ENCODE measurements at places on chromosomes 12 and 14. TPM values are rescaled to one million over a fixed set of nuclear protein-coding genes. Genes with fewer than 3 reads are reported as not detected.

- no peaks in the 10 kb centered on the region for H3K36me3 ChIP-seq
- no peak for DNase-seq
- H3K4me3 ChIP-seq, result no peak overlapping the region
- no peaks in the 10 kb centered on the region for H3K27me3 ChIP-seq
Observed at GRCh38 chr14:80575763-80576162, 364.5 kb upstream of the DIO2 start.

DNA sequence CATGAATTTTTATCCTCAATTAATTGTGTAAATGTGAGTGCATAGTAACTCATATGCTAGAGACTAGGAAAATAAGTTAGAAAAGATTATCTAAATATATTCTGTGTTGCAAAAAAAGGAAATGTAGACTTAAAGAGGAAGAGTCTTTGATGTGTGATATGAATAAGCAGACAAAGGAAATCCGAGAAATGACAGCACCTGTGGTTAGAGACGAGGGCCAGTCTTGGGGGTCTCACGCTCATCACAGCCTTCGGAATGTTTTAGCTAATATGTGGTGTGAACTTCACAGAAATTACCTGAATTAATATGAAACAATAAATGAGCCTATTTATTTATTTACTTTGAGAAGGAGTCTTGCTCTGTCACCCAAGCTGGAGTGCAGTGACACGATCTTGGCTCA, 11.6 kb downstream of the ATP6V0A2 start:
- H3K27me3 ChIP-seq, result no peaks in the 10 kb centered on the region
- H3K27ac ChIP-seq, result no peak overlapping the region
- H3K4me1 ChIP-seq, result peaks cover 20% of the 10 kb centered on the region
- peaks cover 35% of the 10 kb centered on the region for H3K36me3 ChIP-seq
- no peak for DNase-seq
- H3K4me3 ChIP-seq, result no peak overlapping the region

- DNase-seq, result peak; percentile 80
- H3K27me3 ChIP-seq, result no peaks in the 10 kb centered on the region
- peak overlapping the region; percentile 95 for H3K27ac ChIP-seq
- H3K36me3 ChIP-seq, result peaks cover 4% of the 10 kb centered on the region
- H3K4me3 ChIP-seq, result no peak overlapping the region
Observed at GRCh38 chr14:56199095-56199981, 81.1 kb downstream of the PELI2 start.

- DNase-seq, result no peak
- H3K36me3 ChIP-seq, result no peaks in the 10 kb centered on the region
- H3K27me3 ChIP-seq, result no peaks in the 10 kb centered on the region
- H3K27ac ChIP-seq, result peak overlapping the region; percentile 17
- H3K4me1 ChIP-seq, result peaks cover 11% of the 10 kb centered on the region
Observed at GRCh38 chr12:68497107-68497506, 113.6 kb upstream of the RAP1B start.

DNA sequence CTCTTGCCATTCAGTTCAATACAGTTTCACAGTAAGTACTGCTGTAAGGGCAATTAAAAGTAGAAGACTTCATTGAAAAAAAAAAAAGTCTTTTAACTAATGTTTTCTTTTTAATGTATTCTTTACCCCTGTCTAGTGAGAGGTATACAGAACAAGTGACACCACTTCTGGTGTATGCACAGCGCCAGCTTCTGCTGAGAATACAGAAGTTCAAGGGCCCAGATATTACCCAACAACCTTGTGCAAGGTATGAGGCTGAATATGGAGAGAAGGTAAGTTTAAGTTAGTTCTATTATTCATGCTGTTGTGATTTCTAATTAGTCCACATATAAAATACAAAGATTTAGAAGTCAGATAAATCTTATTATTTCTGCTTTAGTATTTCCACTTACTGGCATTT, 168.7 kb downstream of the CFAP54 start:
- no peak for DNase-seq
- no peaks in the 10 kb centered on the region for H3K36me3 ChIP-seq
- H3K27ac ChIP-seq, result no peak overlapping the region
- H3K4me3 ChIP-seq, result no peak overlapping the region
- no peaks in the 10 kb centered on the region for H3K4me1 ChIP-seq

GRCh38 chr12:57095440-57095839, 6.5 kb downstream of the NAB2 start:
- no peak for DNase-seq
- H3K36me3 ChIP-seq, result peaks cover 78% of the 10 kb centered on the region
- peaks cover 22% of the 10 kb centered on the region for H3K4me1 ChIP-seq
- H3K27me3 ChIP-seq, result no peaks in the 10 kb centered on the region
- no peak overlapping the region for H3K27ac ChIP-seq

GRCh38 chr12:61367281-61367785, 892.9 kb upstream of the USP15 start:
- no peak for DNase-seq
- H3K27ac ChIP-seq, result no peak overlapping the region
- H3K36me3 ChIP-seq, result no peaks in the 10 kb centered on the region
- H3K4me3 ChIP-seq, result no peak overlapping the region

- no peak overlapping the region for H3K27ac ChIP-seq
- H3K36me3 ChIP-seq, result peaks cover 5% of the 10 kb centered on the region
- peaks cover 26% of the 10 kb centered on the region for H3K4me1 ChIP-seq
- H3K4me3 ChIP-seq, result no peak overlapping the region
- DNase-seq, result no peak
Observed at GRCh38 chr12:122845865-122846621, 10.8 kb downstream of the HIP1R start.

DNA sequence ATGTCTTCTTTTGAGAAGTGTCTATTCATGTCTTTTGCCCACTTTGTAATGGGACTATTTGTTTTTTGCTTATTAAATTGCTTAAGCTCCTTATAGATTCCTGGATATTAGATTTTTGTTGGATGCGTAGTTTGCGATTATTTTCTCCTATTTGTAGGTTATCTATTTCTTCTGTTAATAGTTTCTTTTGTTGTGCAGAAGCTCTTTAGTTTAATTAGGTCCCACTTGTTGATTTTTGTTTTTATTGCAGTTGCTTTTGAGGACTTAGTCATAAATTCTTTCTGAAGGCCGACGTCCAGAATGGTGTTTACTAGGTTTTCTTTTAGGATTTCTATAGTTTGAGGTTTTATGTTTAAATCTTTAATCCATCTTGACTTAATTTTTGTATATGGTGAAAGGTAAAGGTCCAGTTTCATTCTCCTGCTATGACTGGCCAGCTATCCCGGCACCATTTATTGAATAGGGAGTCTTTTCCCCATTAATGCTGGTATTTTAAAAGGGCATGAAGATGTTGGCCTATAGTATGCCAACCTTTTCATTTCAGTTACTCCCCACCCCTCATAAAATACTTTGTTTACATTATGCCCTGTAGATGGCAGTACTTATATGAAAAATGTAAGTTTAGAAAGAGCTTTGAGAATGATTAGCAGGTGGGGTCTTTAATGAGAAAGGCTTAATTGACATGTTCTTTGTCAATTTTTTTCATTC, 62.9 kb upstream of the PSMA6 start:
- H3K27me3 ChIP-seq, result no peaks in the 10 kb centered on the region
- no peak overlapping the region for H3K27ac ChIP-seq
- H3K36me3 ChIP-seq, result no peaks in the 10 kb centered on the region
- H3K4me3 ChIP-seq, result no peak overlapping the region

DNA sequence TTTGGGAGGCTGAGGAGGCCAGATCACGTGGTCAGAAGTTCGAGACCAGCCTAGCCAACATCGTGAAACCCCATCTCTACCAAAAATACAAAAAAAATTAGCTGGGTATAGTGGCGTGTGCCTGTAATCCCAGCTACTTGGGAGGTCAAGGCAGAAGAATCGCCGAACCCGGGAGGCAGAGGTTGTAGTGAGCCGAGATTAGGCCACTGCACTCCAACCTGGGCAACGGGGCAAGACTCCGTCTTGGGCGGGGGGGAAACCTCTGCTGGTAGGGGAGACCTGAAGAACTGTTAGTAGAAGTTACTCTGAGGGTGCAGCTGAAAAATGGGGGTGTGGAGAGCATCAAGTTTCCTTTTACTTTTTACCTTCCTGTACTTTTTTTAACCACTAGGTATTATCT, 2.2 kb upstream of the LRP1 start:
- H3K27me3 ChIP-seq, result no peaks in the 10 kb centered on the region
- H3K27ac ChIP-seq, result no peak overlapping the region
- H3K36me3 ChIP-seq, result 0 out of 2 replicates have a peak, but pooled peaks cover 2% of the 10 kb centered on the region

GRCh38 chr12:108720757-108721514, 10.4 kb downstream of the CORO1C start:
- no peak overlapping the region for H3K4me3 ChIP-seq
- peaks cover 75% of the 10 kb centered on the region for H3K4me1 ChIP-seq
- DNase-seq, result no peak
- peaks cover 27% of the 10 kb centered on the region for H3K36me3 ChIP-seq
- peak overlapping the region; percentile 92 for H3K27ac ChIP-seq

- DNase-seq, result no peak
- H3K36me3 ChIP-seq, result no peaks in the 10 kb centered on the region
- H3K4me3 ChIP-seq, result no peak overlapping the region
- no peaks in the 10 kb centered on the region for H3K27me3 ChIP-seq
Observed at GRCh38 chr14:28308734-28309133, 457.9 kb upstream of the FOXG1 start.

- DNase-seq, result peak; percentile 44
- H3K4me3 ChIP-seq, result no peak overlapping the region
- H3K36me3 ChIP-seq, result no peaks in the 10 kb centered on the region
- no peak overlapping the region for H3K27ac ChIP-seq
- no peaks in the 10 kb centered on the region for H3K4me1 ChIP-seq
- H3K27me3 ChIP-seq, result no peaks in the 10 kb centered on the region
Observed at GRCh38 chr14:78836777-78837176, 666.6 kb downstream of the NRXN3 start.

- H3K27ac ChIP-seq, result no peak overlapping the region
- peaks cover 5% of the 10 kb centered on the region for H3K36me3 ChIP-seq
- no peak overlapping the region for H3K4me3 ChIP-seq
- H3K4me1 ChIP-seq, result no peaks in the 10 kb centered on the region
- no peaks in the 10 kb centered on the region for H3K27me3 ChIP-seq
Observed at GRCh38 chr14:60878536-60878935, 102.3 kb downstream of the TRMT5 start.

GRCh38 chr12:107891967-107892366, 117.5 kb downstream of the ASCL4 start:
- DNase-seq, result no peak
- no peak overlapping the region for H3K27ac ChIP-seq
- H3K27me3 ChIP-seq, result peaks cover 7% of the 10 kb centered on the region
- H3K4me3 ChIP-seq, result no peak overlapping the region
- H3K36me3 ChIP-seq, result no peaks in the 10 kb centered on the region

DNA sequence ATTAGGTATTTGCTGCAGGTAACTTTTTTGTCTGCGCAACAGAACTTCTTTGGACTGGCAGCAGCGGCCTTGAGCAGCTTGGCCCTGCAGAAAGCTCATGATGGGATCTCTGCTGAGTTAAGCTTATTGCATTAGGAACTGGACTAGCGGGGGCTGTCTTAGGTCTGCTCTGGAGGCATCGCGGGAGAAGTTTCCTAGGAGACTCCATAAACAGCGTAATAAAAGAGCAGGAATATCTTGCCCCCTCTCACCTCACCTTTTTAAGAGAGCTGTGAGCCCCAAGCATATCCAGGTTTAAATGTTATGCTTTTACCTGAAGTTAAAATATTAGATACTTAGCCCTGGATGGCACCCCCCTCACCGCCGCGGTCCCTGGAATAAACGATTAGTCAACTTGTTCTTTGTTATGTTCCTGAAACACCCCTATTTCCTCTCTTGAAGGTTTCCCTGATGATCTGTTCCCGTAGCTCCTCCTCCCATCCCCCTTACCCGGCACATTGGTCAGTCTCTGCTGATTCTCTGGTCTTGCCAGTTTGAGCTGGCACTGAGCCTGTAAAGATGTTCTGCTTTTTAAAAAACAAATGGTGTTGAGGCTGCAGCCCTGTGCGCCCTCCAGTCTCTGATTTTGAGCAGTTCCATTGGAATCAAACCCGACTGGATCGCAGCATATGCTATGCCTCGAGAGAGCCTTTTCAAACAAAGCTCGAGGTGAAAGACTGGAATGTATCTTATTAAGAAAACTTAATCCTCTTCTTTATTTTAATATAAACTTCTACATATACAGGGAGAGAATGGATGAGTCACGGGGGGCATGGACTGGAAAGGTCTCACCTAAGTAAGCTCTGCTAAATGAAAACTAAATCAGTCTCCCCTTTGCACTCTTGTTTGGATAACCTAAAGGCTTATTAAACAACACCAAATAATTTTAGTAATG, 1.9 kb downstream of the MLXIP start:
- peak; percentile 73 for DNase-seq
- H3K27ac ChIP-seq, result no peak overlapping the region
- H3K4me3 ChIP-seq, result peak overlapping the region; percentile 74
- H3K36me3 ChIP-seq, result peaks cover 26% of the 10 kb centered on the region
- H3K27me3 ChIP-seq, result no peaks in the 10 kb centered on the region

DNA sequence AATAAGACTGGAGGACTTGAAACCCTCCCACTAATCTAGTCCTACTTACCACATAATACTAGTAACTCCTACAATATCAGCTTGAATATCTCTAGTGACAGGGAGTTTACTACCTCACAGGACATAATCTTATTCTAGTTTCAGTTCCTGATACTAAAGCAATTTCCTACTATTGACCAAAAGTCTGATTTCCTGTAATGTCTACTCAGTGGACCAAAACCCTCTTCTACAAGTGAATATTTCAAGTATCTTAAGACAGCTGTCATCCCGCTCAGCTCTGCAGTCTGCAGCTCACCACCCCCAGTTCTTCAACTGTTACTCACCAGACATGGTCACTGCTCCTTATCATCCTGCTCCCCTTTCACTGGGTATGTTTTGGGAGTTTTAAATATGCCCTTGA, 70.8 kb upstream of the TMCC3 start:
- no peaks in the 10 kb centered on the region for H3K4me1 ChIP-seq
- DNase-seq, result no peak
- H3K27me3 ChIP-seq, result no peaks in the 10 kb centered on the region
- H3K27ac ChIP-seq, result no peak overlapping the region
- H3K36me3 ChIP-seq, result no peaks in the 10 kb centered on the region
- no peak overlapping the region for H3K4me3 ChIP-seq

DNA sequence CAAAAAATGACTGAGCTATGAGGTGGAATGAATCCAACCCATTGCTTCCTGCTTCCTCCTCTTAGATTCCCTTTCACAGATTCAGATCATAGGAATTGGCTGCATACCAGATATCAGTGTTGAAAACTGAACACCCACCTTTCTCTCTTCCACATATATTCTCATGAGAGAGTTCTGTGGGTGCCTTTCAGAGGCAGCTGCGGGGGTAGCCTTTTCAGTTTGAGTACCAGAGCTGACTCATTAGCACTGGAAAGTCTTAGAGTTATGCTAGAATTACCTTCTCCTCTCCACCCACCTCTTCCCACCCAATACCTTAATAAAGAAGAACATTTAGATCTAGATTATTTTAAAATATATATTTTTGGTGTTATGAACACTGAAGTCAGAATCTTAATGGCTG, 495.4 kb upstream of the SEL1L start:
- DNase-seq, result no peak
- H3K4me1 ChIP-seq, result no peaks in the 10 kb centered on the region
- no peaks in the 10 kb centered on the region for H3K27me3 ChIP-seq

Gene DENND5B
- 18.3 TPM for total RNA-seq

Gene VDR
- total RNA-seq, result 2.5 TPM

Gene KCNMB4
- 0.09 TPM for total RNA-seq

Gene SLC6A15
- 0.18 TPM for total RNA-seq

Gene SUOX
- total RNA-seq, result 15.8 TPM

Gene CPNE6
- not detected for total RNA-seq
